ENCODE measurements at places on chromosomes 2 and 18.
A peak's percentile ranks its signal among the peaks of the same experiment; 100 is the strongest.

- H3K27ac ChIP-seq: no peak overlapping the region
- peak; percentile 20 for DNase-seq
- no peaks in the 10 kb centered on the region for H3K36me3 ChIP-seq
- H3K4me1 ChIP-seq: peaks cover 12% of the 10 kb centered on the region
Observed at GRCh38 chr2:207473049-207473930, 56.5 kb upstream of the CREB1 start.

- DNase-seq: no peak
- H3K4me3 ChIP-seq: no peak overlapping the region
- H3K27me3 ChIP-seq: no peaks in the 10 kb centered on the region
Observed at GRCh38 chr18:31738460-31739407, 21.9 kb downstream of the SLC25A52 start.

DNA sequence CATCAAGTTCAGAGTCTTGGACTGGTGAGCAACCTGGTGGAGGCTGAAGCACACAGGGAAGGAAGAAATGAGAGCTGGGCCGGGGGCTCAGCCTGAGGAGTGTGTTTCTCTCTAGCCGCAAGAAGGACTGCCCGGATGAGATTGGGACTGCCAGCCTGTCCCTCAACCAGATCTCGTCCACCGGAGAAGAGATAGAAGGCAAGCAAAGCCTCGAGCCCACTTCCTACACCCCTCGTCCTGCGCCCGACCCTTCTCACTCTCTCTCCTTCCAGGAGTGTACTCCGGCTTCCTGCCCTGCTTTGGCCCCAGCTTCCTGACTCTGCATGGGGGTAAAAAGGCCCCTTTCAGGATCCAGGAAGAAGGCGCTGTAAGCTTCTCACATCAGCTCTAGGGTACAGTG lies 26.2 kb downstream of the FER1L5 start:
- peaks cover 14% of the 10 kb centered on the region for H3K27me3 ChIP-seq
- H3K27ac ChIP-seq: no peak overlapping the region
- no peaks in the 10 kb centered on the region for H3K36me3 ChIP-seq
- DNase-seq: no peak
- H3K4me1 ChIP-seq: no peaks in the 10 kb centered on the region

DNA sequence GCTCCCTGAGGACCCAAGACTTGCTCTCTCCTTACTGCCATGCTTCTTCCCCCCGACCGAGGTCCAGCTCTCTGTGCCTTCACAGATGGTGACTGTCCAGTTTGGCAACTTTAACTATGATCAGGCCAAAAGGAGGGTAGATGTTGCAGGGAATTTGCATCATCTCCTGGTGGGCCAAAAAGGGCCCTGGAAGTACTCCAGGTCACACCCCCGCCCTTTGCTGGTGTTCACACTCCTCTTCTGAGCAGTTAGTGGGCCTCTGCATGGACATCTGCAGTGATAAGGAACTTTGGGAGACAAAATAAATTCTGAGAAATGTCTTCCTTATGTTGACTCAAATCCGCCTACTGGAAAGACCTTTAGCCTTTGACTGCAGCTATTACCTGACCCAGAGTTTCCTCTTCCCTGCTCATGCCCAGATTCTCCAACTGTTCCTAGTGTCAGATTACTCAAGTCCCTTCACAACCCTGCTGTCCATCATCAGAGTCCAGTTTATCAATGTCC lies 234.4 kb downstream of the LOXHD1 start:
- no peaks in the 10 kb centered on the region for H3K36me3 ChIP-seq
- no peak overlapping the region for H3K27ac ChIP-seq
- H3K4me3 ChIP-seq: no peak overlapping the region
- DNase-seq: no peak
- H3K4me1 ChIP-seq: no peaks in the 10 kb centered on the region

Data from T-cell (primary cell).